ENCODE measurements at places on chromosomes 1 and 21.
A peak's percentile ranks its signal among the peaks of the same experiment; 100 is the strongest.

DNA sequence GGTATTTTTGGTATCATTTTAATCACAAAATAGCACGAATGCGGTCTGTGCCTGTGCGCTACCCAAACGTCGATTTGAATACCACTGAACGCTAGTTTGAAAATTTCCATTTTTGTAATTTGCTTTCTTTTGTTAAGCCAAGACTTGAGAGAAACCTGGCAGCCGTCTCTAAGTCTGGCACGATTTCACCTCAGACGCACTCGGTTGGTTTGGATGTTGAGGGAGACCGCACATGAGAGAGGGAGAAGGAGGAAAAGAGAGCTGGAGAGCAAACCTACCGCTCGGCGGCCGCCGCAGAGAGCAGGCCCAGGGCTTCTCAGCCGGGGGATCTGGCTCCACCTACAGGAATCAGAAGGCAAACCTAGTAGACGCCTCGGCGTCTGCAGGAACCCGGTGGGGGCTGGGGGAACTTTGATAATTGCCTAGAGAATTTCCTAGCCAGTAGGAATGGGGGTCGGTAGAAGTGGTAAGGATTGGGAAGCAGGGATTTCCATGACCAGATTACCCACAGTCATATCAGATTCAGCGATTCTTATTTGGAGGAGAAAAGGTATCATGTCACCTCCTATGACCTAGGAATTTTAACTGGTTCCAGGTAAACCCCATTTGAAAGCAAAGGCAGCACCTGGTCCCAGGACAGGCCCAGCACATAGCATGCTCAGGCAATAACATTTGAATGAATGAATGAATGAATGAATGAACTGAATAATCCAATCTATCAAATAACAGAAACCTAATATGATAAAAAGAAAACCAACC lies 83.2 kb downstream of the TM2D1 start:
- peak; percentile 92 for DNase-seq

DNA sequence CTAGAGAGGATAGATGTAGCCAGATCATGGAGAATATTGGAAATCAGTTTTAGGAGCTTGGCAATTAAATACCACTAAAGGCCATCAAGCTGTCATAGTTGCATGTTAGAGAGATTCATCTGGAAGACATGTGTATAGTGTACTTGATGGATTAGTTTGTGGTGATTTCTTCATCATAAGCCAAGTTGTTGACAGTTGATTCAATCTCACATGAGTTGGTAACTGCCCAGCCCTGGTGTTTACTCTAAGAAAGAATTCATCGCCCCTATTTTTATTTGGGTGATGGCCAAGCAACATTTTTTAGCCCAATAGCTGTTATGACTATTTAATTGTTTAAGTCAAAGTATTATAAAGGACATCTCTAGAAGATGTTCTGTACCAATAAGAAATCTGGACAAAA lies 737.6 kb downstream of the PLA2G4A start:
- no peak for DNase-seq

- no peak for DNase-seq
These were observed 13.2 kb downstream of the FCER1A start for GRCh38 chr1:159315381-159315780.

DNA sequence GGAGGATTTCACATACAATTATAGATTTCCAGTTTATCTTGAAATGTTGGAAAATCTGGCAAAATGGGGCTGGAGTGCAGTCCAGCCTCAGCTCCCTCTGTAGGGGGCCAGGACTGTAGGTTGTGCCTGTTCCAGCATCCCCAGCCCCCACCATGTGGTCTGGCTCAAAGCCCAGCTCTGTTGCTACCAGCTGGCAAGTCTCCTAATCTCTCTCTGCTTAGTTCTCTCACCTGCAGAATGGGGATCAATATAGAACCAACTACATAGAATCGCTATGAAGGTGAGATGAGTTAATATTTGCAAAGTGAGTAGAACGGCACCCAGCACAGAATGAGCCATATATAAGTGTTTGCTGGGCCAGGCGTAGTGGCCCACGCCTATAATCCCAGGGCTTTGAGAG lies 50.0 kb upstream of the TARDBP start:
- no peak for DNase-seq

DNA sequence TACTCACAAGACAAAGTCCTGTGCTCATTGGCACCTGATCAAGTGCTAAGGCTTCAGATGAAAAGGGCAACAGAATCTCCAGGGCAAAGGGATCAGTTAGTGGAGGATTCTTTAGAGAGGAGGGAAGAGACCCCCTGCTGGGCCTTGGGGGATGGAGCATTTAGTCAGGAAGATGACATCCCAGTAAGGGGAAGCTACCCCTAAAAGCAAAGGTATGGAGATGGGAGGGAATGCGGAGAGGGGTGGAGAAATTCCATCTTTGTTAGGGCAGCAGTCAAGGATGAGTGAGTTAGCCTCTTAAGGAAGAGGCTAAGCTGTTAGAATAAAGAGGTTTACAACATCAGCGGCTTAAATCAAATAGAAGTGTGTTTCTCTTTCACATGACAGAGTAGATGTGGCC lies 67.4 kb downstream of the ST6GALNAC3 start:
- no peak for DNase-seq

GRCh38 chr1:25450891-25451290 lies 20.2 kb downstream of the MACO1 start:
- DNase-seq, result no peak

DNA sequence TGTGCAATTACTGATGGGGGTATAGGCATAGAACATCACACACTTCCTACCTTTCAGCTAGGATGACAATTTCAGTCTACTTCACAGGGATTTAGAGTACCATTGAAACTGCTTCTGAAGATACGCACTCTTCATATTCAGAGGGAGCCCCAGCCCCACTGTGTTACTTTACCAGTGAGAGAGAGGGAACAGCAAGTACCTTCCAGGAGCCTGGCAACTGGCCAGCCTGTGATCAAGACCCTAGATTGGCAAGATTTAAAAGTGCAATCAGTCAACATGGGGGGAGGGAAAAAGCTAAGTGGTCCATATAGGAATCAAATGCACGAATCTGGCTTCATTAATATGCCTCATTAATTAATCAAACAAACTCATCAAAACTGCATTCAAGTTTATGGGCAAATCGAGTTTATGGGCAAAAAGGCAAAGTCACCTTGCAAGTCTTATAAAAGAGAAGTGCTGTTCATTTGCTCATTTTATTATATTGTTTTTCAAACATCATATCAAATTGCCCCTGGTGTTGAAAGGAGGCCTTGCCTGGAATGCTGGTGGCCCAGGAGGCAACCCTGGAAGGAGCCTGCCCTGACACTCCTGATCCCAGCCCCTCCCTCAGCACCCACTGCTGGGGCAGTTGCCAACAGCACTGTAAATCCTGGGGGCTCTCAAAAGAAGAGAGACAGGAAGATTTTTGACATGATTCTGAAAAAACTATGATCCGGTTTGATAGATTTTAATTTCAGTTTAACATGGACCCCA lies 184.9 kb upstream of the DPT start:
- DNase-seq, result no peak

- DNase-seq, result no peak
These were observed 1.2 kb downstream of the SH3BGR start for GRCh38 chr21:39452970-39453342.

DNA sequence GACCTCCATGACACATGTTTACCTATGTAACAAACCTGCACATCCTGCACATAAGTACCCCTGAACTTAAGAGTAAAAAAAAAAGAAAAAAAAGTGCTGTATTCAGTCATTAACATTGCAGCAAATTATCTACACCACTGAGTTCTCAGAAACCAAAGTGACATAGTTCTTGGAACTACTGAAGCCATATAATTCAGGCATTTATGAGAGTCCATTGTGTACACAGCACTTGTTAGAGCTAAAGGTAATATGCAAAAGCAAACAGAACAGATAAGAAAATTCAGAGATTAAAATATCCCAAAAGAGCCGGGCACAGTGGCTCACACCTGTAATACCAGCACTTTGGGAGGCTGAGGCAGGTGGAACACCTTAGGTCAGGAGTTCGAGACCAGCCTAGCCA lies 38.0 kb downstream of the F5 start:
- DNase-seq, result no peak

GRCh38 chr1:193438312-193438711 lies 251.9 kb upstream of the B3GALT2 start:
- DNase-seq, result no peak

DNA sequence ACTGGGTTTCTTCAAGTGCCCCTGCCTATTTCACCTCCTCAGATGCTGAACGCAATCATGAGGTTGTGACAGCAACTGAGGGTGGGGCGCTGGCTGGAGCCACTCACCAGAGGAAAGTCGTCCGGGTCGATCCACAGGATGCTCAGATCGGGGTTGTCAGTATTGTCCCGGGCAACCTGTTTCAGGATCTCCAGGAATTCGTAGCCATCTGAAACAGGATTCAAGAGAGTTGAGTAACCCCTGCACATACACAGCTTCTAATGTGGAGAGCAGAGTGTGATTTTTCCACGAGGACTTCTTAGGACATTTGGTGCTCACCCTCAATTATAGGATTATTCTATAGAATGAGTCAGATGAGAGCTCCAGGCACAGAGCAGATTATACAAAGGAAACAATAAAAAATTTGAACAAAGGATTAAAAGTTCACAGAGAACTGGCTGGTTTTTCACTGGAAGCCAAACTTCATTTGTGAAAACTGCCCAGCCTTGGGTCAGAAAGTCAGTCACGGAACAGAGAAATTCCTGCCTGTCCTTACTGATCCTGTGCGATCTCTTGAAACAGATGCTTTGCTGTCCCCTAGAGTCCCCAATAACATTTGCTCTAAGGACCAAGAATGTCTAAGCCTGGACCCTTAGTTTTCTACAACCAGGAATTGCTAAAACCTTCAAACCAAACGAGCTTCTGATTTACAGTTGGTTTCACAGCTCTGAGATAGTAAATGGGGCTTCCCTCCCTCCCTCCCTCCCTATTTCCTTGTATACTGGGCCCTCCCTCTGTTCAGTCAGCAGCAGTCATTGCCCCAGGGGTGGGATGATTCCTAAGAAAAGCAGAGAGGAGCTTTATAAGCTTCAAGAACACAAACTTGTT lies 63.2 kb downstream of the CASQ2 start:
- DNase-seq, result no peak

GRCh38 chr1:12296623-12297022 lies 66.8 kb downstream of the VPS13D start:
- DNase-seq, result no peak

DNA sequence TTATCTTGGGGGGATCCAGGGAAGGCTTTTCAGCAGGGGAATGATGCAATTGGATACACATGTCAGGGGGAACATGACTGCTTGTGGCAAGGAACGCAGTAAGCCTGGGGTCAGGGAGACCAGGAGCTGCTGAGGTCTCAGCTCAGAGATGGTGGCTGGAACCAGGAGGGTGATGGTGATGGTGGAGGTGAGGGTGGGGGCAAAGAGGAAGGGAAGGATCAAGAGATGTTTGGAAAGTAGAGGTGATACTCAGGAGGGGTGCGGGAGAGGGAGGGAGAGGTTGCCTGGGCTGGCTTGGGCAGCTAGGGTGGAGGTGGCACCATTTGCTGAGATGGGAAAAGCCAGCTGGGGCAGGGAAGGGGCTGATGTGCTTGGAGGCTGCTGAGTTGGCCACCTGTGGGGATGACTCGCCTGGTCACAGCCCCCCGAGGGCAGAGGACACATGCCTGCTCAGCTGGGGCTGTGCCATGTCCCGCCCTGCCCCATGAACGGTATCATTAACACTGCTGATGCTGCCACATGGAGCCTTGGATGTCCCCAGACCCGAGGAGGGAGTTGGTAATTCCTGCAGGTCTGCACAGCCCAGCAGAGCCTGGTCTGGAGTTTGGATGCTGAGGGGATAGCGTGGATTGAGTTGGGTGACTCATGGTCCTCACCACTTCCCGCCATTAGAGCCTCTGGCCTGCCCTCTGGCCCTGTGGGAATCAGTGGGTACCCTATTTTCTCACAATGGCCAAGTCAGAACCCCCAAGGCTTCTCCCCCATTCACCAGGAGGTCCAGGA lies 6.3 kb upstream of the PADI1 start:
- no peak for DNase-seq

GRCh38 chr1:107139833-107140702 lies 771 bp upstream of the NTNG1 start:
- DNase-seq, result peak; percentile 85

DNA sequence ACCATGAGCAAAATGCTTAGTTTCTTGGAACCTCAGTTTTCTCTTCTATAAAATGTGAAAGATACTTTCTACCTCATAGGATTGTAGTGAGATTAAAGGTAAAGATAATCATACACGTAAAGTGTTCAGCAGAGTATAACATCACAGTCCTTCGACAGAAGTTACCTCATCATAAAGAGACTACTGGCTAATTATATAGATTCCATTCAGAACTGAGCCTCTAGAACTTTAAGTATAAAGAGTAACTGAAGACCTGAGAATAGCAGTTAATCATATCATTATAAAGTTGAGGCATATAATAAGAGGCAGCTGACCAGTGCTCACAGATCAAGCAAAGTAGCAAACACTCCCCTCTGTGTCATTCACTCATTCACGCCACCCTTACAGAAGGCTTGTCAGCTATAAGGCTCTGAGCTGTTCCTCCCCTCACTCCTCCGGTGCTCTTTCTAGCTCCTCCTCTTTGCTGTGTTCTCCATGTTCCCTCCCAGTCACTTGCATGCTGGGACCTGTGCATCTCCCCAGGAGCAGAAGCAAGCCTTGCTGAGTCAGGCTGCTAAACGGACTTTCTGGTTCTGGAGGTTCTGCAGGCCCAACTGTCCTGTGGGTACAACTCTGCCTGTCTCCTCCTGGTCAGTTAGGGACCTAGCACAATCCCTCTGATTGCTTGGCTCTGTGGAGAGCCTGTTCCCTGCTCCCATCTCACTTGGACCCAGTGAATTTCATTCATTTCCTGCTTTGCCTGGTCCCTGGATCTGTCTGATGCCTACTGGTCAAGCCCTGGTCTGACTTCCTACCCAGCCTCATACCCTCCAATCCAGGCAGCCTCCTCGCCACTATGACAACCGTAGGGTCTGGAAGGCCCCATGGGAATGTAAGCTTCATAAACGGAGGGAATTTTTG lies 28.3 kb upstream of the LY9 start:
- no peak for DNase-seq

DNA sequence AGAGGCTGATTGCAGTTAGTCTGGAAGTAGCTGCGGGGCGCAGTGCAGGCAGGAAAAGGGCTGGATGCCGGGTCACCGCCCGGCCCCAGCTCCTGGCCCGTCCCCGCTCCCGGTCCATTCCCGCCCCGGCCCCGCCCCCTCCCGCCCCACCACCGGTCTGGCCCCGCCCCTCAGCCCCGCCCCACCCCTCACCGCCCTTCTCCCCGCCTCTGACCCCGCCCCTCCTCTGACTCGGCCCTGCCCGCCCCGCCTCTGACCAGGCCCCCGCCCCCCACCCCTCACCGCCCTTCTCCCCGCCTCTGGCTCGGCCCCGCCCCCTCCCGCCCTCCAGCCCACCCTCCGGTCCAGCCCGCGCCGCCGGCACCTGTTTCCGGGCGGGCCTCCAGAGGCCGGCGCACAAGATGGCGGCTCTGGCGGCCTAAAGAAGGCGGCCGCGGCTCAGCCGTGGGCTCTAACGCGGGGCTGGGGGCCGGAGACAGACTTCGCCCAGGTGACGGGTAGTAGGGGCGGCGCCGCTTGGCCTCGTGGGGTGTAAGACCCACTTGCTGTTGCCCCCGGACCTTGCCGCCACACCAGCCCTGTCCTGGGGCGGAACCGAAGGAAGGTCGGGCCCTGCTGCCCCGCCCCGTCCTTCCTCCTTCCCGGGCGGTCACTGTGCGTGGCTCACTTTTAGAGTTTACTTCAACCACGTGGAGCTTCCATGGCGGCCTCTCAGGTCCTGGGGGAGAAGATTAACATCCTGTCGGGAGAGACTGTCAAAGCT lies at the start of gene UBIAD1:
UBIAD1 (plus strand) TSS at position 367 of the 763 bp plus-strand sequence; CDS start at position 701, 334 bp downstream.
- DNase-seq, result peak; percentile 94

Measured in left hindlimb (tissue), 1 donor.